ENCODE measurements at places on chromosomes 6 and 20.

- DNase-seq = no peak
These were observed 402.7 kb downstream of the TAF4 start for GRCh38 chr20:61662968-61663331.

GRCh38 chr6:51459958-51460357 is 627.5 kb downstream of the PKHD1 start:
- no peak for DNase-seq

DNA sequence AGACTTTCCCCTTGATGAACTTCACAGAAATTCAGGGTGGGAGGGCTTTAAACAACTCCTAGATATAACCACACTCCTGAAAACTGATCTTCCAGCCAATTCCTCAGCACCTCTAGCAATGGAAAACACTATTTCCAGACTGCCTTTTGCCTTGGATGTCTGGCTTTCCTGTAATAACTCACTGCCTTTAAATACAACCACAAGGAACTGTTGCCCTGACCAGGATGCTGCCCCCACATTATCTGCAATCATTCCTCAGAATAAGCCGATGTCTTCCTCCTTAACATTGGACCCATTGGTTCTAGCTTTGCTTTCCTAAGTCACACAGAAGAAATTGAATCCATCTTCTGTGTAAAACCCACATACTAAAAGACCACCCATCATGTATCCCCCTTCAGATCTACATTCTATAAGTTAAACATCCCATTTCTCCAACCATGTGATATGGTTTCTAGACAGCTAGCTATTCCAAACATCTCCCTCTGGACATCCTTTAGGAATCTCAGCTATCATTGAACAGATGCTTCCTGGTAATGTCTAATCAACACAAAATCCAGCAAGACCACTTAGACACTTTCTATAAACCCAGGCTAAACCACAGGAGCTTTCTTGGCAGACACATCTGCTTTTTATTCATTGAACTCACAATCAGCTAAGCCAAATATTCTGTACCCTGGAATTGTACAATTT is 95.9 kb upstream of the KCNQ5 start:
- DNase-seq = no peak

GRCh38 chr6:38180586-38180985 is 361.1 kb downstream of the ZFAND3 start:
- DNase-seq = no peak

- DNase-seq = no peak
These were observed 212.9 kb downstream of the COL19A1 start for GRCh38 chr6:70079241-70079640.

GRCh38 chr6:5412017-5412416 is 150.7 kb downstream of the FARS2 start:
- no peak for DNase-seq

DNA sequence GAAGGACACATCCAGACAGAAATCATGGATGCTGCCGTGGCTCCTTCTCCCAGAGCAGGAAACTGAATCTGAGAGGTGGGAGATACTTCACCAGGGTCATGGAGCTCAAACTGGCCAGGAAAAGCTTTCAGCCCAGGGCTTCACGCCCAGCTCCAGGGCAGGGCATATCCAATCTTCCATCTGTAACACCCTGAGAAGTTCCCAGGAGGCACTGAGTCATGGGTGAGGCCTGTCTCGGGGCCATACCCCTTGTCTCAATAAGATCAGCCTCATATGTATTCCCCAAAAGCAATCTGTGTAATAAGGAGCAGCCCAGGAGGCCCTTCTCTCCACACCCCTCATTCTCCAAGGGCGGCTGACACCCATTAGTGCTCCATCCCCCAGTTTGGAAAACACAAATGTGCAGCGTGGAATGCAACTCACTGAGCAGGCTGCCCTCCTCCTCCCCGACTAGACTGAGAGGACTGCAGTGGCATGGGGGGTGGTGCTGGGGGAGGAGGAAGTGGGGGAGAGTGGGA is 439.3 kb upstream of the SULF2 start:
- DNase-seq = no peak

GRCh38 chr6:119830494-119831295 is 481.1 kb upstream of the MAN1A1 start:
- DNase-seq = no peak

GRCh38 chr20:49880177-49880576 is 35.2 kb downstream of the SPATA2 start:
- peak; percentile 56 for DNase-seq

- no peak for DNase-seq
These were observed 153.0 kb downstream of the REV3L start for GRCh38 chr6:111329882-111330633.

Data from tibial artery (tissue), 4 donors.